Activated T-cell treated with anti-CD3 and anti-CD28 coated beads for 1 hour (primary cell): ENCODE measurements at places on chromosomes 6 and 20.

DNA sequence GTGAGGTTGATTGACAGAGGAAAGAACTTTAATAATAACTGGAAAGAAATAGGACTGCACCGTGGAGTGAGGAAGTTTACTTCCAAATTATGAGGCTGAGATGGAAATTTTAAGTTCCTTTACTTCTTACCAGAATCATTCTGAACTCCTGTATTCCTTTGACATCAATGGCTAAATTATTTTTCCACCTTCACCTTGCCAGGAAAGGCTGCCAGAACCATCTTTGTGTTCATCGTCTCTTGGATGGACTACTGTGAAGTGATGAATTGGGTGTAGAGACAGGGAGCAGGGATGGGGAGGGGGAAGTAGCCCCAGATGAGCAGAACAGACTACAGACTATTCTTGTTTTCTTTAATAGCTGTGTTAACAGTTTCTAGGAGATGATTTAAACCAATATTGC lies 102.1 kb upstream of the CEP162 start:
- DNase-seq: no peak

DNA sequence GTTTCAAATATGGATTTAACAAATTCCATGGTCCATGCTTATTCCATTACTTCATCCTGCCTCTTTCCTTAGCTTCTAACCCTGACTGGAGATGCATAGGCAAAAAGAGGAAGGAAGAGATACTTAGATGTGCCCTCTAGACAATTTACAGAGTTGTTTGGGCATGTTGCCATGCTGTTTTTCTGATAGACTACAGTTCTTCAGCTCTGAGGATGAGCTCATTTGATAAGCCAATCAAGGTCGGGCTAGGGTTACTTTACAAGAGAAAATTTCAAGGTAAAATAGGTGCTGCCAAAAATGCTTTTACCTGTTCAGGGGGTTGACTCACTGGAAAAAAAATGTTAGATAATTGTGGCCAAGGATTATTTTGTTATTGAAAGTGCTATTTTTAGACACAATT lies 5.9 kb downstream of the HCRTR2 start:
- no peak for DNase-seq

- DNase-seq: no peak
Measured at GRCh38 chr20:20034486-20034885, 17.3 kb downstream of the NAA20 start.

- no peak for DNase-seq
Measured at GRCh38 chr6:139204978-139205377, 70.1 kb downstream of the HECA start.

DNA sequence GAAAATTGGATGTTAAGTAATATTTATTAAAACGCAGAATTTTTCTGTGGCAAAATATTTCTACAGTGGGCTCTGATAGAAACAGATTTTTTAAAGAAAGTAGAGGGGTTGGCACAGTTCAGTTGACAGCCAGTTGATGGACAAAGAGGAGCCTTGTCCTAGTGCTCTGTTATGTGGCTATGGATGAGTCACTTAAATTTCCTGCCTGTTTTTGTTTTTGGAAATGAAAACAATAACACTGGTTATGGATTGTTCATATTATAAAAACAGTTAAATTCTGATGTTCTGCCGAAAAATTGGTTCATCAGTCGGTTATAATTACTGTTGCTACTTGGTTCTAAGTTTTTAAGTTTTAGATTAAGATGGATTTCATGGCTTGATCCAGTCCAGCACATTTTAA lies 42.8 kb downstream of the MYO6 start:
- no peak for DNase-seq

GRCh38 chr20:56605261-56605996 lies 23.7 kb upstream of the TFAP2C start:
- no peak for DNase-seq

DNA sequence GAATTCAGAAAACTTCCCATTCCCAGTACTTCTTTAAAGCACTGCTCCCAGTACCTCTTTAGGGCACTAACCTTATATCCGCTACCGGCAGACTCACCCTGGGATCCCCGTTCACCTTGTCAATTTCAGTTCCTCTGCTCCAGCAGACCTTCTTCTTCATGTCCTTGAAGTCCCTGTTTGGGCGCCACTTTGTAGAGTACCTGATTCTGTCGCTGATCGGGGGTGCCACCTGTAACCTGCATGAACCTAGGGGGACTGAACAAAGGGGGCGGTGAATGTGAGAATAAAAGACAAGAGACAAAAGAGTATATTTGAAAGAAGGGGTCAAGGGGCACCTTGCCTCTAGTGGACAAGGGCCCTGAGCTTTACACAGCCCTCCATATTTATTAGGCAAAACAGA lies 4.9 kb upstream of the GINS1 start:
- no peak for DNase-seq

GRCh38 chr6:142481466-142481865 lies 179.7 kb downstream of the ADGRG6 start:
- DNase-seq: no peak

DNA sequence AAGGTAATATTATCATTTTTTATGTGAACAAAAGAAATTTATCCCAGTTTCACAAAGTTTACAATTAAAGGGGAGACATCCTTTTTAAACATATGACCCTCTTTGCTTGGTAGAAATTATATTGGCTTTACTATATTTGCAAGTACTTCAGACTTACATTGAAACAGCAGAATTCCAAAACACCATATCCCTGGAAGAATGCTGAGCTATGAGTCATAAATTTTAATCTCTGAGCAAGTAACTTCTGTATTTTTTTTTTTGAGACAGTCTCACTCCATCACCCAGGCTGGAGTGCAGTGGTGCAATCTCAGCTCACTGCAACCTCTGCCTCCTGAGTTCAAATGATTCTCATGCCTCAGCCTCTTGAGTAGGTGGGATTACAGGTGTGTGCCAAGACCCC lies 240.4 kb downstream of the TBC1D32 start:
- DNase-seq: no peak

- no peak for DNase-seq
Measured at GRCh38 chr20:5080384-5080877, 39.3 kb downstream of the PCNA start.

DNA sequence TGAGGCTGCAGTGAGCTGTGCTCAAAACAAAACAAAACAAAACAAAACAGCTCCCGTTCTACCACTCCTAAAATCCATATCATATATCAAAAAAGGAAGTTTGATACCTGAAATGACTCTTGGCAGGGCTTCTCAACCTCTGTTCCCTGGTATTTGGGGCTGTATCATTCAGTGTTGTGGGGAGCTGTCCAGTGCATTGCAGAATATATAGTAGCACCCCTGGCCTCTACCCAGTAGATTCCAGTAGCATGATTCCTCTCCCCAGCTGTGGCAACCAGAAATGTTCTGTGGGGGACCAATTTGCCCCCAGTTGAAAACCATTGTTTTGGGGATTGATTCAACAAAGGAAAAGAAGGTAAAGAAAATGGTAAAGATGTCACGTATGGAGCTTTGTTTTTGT lies 238.9 kb downstream of the PRL start:
- DNase-seq: no peak

GRCh38 chr6:16157909-16158308 lies 29.0 kb downstream of the MYLIP start:
- DNase-seq: no peak

DNA sequence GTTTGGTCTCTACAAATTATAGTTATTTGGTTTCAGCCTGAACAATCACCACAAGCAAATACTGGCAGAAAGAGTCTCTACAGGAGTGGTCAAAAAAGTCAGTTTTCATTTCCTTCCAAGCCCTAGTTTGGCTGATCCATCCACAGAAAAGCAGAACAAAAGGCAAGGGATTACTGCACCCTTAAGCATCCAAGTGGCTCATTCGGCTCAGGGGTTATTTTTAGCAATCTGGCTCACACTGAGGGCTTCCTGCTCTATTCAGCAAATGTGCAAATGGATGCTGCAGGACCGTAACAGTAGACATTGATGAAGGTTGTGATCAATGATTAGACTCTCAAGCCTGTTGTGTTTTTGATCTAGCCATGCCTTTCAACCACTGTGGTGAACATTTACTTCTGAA lies 62.2 kb upstream of the FABP7 start:
- DNase-seq: no peak

GRCh38 chr6:38261626-38262025 lies 378.1 kb downstream of the BTBD9 start:
- DNase-seq: no peak

DNA sequence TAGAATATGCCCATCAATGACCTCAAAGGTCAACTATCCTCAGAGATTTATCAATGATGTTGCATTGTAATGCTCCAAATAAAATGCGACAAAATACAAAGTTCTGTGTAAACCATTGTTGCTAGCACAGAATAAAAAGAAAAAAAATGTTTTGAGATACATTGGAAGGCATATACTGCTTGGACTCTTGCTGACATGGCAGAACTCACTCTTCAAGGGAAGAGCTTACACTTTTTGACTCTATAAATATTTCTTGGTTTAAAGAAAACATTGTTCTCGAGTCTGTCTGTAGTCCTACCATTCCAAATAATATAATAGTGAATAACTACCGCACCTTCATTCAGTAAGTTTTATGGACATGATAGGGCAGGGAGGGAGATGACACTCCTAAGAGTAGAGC lies 178.7 kb upstream of the RSPO3 start:
- no peak for DNase-seq

DNA sequence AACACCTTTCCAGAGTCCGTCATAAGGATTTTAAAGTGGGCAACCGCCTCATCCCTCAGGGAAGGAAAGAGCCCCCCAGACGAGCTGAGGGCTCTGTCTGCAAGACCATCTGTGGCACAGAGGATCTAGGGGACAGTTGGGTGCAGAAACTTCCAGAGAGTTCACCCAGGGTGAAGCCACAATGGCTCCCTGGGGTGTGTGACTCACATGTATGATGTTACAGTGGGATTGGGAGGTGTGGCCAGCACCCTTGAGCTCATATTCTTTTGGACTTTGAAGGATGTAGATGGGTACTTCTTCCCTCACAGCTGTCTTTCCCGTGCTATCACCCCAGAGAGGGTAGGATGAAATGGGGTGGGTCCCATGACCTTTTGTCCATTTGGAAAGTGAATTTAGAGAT lies 95.5 kb downstream of the NCR2 start:
- no peak for DNase-seq

GRCh38 chr6:36027501-36028087 lies at the start of gene MAPK14:
Gene MAPK14, plus strand, starts transcription at chr6:36027808. Its CDS starts 350 bp downstream, at chr6:36028158.
- DNase-seq: peak; percentile 97

DNA sequence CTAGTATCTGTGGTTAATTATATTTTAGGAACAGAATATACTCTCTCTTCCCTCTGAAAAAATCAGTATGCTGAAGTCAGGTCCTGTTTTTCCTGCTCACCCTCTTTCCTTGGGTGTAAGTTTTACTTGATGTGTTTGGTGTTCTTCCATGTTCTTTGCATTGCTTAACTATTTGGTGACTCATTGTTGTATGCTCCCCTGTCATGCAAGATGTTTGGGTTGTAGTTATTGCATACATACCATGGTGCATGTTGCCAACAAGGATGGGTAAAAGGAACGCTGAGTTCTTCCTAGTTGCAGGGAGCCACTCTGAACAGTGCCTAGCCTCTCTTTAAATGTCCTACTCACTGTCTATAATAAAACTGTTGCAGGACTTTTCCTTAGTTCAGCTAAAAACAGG lies 207.9 kb upstream of the LAMP5 start:
- no peak for DNase-seq

- no peak for DNase-seq
Measured at GRCh38 chr20:11118802-11119380, 445.1 kb upstream of the JAG1 start.

DNA sequence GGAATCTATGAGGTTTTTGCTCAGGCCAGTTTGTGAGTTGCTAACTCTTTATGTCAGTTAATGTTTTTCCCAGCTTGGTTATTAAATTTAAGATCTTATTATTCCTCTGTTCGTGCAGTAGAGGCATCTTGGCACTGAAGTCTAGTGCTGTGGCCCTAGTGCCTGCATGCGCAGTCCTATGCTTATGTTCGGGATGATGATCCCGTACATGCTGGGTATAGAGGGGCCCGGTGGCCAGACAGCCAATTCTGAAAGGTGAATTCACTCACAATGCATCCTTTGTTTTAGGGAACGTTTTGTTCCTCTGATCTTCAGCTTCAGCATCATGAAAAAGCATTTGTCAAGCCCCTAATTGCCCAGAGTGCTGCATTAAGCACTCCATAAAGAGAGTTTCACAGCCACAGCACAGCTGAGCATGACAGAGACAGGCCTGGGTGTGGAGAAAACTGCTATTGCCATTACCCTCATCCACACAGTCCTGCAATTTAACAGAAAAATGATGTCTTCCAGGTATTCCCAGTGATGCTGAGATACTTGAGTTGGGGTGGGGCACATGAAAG lies 39.8 kb upstream of the BACH2 start:
- DNase-seq: no peak

GRCh38 chr6:146470091-146470770 lies 73.4 kb upstream of the RAB32 start:
- no peak for DNase-seq

DNA sequence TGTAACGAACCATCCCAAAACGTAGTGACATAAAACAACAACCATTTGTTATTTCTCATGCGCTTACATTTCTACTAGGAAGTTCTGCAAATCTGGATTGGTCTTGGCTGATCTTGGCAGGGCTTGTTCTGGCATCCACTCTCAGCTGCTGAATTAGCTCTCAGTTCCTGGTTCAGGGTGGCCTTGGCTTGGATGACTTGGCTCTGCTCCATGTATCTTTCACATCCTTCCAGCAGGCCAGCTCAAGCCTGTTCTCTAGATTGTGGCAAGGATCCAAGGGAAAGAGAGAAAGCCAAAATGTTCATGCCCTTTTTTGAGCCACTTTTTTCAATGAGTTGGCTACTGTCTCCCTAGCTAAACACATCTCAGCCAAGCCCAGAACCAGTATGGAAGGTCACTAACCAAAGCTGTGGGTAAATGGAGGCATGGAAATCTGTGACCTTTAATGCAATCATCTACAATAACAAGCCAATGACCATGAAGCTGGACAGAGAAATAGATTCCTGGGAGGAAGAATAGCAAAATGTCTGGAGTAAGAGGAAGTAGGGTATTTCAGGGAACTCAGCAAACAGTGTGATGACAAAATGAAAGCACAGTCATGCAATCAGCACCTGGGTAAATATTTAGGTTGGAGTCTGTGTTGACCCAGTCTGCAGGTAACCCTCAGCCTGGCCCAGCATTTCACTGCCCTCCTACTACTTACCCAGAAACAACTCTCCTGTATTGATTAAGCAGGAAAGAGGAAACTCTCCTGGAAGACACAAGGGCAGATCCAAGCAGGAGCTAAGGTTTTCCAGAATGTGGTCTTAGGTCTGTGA lies 32.7 kb upstream of the SNAP25 start:
- DNase-seq: no peak

- DNase-seq: no peak
Measured at GRCh38 chr6:9583753-9584352, 831.0 kb downstream of the TFAP2A start.

GRCh38 chr20:37351689-37352607 lies 6.0 kb downstream of the SRC start:
- DNase-seq: no peak

GRCh38 chr6:77133031-77133430 lies 330.3 kb downstream of the HTR1B start:
- DNase-seq: no peak

- DNase-seq: no peak
Measured at GRCh38 chr6:80276861-80277260, 170.4 kb downstream of the BCKDHB start.
